ENCODE measurements at places on chromosomes 7 and 10. TPM values are rescaled to one million over a fixed set of nuclear protein-coding genes. Genes with fewer than 3 reads are reported as not detected.

DNA sequence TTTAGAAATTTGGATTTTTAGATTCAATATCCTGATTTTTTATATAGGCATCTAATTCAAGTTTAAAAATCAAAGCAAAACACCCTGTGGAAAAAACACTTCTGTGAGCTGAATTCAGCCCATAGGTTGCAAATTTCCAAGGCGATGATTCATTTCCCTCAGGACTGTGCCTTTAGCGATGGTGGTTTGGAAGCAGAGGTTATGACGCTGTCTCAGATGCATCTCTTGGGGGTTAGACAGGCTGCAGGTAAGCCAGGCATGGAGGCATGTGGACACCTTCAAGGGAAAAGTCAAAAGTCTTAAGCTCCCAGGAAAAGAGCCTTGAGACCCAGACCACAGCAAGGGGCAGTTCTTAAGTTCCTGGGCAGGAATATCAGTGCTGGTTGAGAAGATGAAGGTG is 9.5 kb upstream of the FRA10AC1 start:
- DNase-seq: no peak

DNA sequence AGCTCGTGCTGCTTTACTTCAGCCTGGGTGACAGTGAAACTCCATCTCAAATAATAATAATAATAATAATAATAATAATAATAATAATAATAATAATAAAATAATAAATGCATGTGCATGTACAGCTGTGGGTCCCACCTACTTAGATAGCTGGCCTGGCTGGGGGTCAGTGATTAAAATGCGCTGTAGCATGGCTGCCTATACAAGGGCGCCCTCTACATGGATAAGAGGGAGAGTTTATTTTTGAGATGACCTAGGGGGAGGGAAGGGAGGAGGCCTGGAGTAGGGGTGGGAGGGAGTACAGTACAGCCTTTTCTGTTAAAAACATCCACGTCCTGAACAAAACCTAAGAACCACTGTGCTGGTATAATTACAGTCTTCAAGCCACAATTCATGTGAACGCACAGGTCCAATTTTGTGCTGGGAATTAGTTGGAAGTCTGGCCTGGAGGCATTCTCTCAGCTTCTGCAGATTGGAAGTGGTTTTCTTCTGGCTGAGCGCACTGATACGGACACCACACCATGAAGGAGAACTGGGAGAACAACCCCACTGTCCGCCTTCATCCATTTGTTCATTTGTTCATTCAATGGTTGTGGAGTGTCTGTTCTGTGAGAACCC is 146.5 kb downstream of the TMEM178B start:
- DNase-seq: no peak

DNA sequence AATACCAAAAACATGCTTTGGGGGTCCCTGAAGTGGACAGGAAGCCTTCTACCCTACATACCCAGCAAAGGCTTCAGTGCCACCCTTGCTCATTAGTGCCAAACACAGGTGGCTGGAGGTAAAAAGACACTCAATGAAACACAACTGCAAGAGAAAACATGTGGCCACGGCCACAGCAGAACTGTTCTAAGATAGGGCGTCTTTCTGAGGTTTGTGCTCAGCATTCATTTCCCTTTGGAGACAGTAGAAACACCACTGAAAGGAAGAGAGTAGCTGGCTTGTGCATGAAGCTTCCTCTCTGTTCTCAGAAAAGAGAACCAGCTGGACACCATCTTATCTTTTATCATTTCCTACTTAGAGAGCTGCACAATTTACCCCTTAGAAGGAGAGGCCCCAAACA is 143.0 kb downstream of the PLXNA4 start:
- DNase-seq: no peak

- no peak for DNase-seq
Observed at GRCh38 chr10:3290550-3290949, 118.0 kb upstream of the PITRM1 start.

- no peak for DNase-seq
Observed at GRCh38 chr10:60566096-60566495, 176.4 kb upstream of the ANK3 start.

The OR2A42 gene
- not detected for total RNA-seq

GRCh38 chr7:120089968-120090367 is 183.0 kb upstream of the KCND2 start:
- DNase-seq: no peak

The KIF5B gene
- 145 TPM for total RNA-seq

- no peak for DNase-seq
Observed at GRCh38 chr10:106242301-106242700, 922.2 kb downstream of the SORCS1 start.

GRCh38 chr7:129855234-129855673 is 97.5 kb downstream of the UBE2H start:
- no peak for DNase-seq

- DNase-seq: no peak
Observed at GRCh38 chr10:86402283-86402941, 35.8 kb upstream of the GRID1 start.

GRCh38 chr10:113854761-113855588 is 514 bp downstream of the NHLRC2 start:
- DNase-seq: peak; percentile 60

GRCh38 chr10:100510533-100511308 is 8.9 kb downstream of the SEC31B start:
- DNase-seq: no peak

DNA sequence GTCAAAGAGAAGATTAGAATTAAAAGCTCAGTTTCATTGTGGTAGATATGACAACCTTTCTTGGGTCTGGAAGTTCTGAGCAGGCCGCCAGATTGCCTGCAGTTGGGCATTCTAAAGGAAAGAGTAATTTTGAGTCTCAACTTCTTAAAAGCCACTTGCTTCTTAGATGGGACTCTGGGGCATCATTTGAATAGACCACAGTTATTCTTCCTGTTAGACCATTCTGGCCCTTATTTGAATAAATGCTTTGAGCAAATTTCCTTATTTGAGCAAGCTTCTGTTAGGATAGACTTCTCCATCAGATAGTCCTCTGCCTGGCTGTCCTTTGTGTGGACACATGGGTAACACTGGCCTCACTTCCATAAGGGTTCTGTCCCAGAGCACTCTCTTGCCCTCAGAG is 40.2 kb downstream of the SND1 start:
- no peak for DNase-seq

The DRGX gene
- not detected for total RNA-seq

- DNase-seq: peak; percentile 30
Observed at GRCh38 chr10:6052247-6053221, 9.6 kb downstream of the IL2RA start.

GRCh38 chr10:13823096-13823708 is 236.4 kb downstream of the PRPF18 start:
- peak; percentile 7 for DNase-seq

DNA sequence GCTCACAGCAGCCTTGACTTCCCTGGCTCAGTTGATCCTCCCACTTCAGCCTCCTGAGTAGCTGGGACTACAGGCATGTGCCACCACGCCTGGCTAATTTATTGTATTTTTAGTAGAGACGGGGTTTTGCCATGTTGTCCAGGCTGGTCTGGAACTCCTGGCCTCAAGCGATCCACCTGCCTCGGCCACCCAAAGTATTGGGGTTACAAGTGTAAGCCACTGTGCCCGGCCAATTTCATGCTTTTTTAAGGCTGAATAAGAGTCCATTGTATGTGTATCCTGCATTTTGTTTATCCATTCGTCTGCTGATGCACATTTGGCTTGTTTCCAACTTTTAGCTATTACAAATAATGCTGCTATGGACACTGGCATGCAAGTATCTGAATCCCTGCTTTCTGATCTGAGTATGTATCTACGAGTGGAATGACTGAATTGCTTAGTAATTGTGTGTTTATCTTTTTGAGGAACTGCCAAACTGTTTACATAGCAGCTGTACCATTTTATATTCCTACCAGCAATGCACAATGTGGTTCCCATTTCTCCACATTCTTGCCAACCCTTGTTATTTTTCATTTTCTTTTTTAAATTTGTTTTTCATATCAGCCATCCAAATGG is 37.3 kb upstream of the TPST1 start:
- DNase-seq: no peak

- DNase-seq: no peak
Observed at GRCh38 chr7:157138101-157138423, 664 bp upstream of the UBE3C start.

GRCh38 chr10:26486990-26487850 is 49.1 kb downstream of the APBB1IP start:
- DNase-seq: no peak

The CFAP70 gene
- total RNA-seq: 0.62 TPM

The LAMB4 gene
- 0.47 TPM for total RNA-seq

DNA sequence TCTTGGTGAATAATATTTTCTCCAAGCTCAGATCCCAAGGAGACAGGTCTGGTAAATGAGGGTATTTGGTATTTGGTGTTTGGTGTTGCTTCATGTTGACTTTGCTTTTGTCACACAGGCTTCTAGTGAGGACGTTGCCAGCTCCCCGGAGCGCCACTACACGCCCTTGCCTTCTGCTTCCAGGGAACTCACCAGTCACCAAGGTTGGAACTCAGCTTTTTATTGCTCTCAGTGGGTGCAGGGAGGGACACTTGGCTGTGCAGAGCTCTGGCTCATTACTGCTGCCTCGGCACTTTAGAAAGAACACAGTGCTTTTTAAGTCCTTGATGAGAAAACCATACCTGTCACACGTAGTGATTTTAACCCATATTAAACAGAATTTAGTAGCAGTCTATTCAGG is 892.9 kb downstream of the LRMDA start:
- DNase-seq: no peak

DNA sequence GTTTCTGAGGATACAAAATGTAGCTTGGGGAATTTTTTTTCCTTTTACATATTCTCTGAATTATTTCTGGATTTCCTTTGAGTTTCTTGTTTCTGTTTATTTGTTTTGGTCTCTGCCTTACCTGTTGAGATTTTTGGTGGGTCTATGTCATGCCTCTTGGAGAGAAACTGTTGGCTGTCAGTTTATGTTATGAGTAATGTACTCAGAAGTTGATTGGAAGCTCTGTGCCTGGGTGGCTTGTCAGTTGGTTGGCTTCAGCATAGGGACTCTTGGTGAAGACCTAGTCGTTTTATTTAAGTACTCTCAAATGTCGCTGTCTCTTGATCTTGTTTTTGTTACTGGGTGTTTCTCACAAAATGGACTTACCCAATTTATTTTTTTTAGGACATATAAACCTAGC is 132.4 kb downstream of the CDK14 start:
- DNase-seq: no peak

- no peak for DNase-seq
Observed at GRCh38 chr7:99210265-99210970, 2.5 kb upstream of the KPNA7 start.

GRCh38 chr7:39199951-39200350 is 222.2 kb downstream of the POU6F2 start:
- no peak for DNase-seq

All from occipital lobe (tissue), 3 donors.